D341Med (cell line): ENCODE measurements at places on chromosomes 6 and 20.

- DNase-seq, result no peak
Observed at GRCh38 chr6:119313937-119314884, 35.4 kb downstream of the MAN1A1 start.

GRCh38 chr20:53547664-53548239 lies 45.9 kb downstream of the ZNF217 start:
- peak; percentile 72 for DNase-seq

DNA sequence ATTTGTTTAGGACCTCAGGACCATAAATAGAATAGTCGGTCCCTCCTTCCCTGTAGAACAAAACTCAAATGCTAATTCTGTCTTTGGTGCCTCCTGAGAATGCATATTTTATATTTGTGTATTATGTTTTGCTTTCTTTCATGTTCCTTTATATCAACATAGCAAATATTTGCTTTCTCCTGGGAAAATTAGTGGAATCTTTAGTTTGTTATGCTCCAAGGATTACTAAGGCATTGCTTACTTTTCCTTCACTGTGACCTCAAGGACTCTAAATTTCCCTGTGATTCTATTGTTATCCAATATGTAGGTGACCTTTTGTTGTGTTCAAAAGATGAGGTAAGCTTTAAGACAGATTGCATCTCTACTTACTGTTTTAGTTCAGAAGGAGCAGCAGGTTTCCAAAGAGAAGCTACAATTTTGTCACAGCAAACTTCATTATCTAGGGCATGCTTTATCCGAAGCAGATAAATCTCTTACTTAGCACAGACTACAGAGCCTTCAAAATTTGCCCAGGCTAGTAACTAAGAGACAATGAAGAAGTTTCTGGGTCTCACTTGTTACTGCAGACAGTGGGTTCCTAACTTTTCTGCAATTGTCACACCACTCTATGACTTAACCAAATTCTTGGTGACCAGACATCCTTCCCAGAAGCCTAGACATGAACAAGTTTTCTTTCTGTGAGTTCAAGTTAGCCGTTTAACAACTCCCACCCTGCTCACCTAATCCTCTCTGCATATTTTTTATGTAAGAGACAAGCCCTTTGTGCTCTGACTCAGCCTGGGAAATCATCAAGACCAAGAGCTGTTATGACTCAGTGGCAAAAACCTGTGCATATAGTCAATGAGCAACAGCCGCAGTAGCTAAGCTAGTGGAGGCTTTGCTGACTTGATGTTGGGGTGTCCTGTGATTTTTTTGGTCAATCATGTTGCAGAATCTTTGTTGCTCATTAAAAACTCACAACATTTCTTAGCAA lies 378.8 kb downstream of the QKI start:
- DNase-seq, result no peak

DNA sequence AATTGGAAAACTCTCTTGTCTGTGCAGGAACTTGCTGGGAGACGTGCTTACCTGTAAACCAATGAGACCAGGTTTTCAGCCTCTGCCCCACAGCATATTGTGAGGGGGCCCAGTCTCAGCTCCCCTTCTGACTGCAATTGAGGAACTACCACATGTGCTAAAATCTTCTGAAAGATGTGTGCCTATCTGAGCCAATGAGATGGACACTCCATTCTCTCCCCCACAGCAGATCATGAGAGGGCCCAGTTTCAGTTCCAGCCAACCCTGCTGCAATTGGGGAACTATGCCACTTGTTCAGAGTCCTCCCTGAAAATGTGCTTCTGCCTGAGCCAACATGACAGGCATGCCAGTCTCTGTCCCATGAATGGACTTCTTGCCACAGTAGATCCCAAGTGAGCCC lies 20.9 kb upstream of the PI3 start:
- no peak for DNase-seq

GRCh38 chr6:36676141-36677058 lies 2.1 kb upstream of the CDKN1A start:
- no peak for DNase-seq

- DNase-seq, result peak; percentile 62
Observed at GRCh38 chr6:77466055-77466450, 2.8 kb upstream of the HTR1B start.

DNA sequence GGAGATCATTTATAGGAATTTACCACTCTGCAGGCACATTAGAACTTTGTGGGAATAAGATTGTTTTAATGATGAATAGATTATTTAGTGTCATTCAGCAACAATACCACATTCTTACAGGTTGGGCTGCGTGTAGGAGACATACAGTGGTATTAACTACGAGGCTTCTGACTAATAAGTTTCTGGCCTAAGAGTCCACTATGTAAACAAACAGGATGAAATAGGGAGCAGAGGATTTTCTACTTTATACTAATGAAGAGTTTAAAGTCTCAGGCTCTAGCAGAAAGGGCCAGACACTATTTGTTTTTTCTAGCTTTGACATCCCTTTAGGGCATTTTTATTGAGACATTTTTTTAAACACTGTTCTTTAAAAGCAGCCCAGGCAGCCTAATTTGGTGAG lies 75.6 kb downstream of the SLC24A3 start:
- no peak for DNase-seq

DNA sequence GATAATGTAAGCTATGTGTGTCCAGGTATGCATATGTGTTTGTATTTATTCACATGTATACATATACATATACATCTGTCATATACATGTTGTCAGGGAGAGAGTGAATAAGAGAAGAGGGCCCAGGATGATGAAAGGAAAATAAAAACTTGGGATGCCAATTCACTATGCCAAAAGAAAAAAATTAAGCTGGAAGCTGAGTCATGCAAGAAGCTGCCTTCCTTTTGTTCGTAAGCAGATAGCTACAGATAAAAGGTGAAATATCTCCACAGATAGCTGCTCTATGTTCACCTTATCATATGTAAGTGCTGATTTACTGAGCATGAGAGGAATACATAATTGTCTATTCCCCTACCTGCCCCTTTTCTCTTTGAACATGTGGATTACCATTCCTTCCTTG lies 579.9 kb downstream of the EPM2A start:
- no peak for DNase-seq

DNA sequence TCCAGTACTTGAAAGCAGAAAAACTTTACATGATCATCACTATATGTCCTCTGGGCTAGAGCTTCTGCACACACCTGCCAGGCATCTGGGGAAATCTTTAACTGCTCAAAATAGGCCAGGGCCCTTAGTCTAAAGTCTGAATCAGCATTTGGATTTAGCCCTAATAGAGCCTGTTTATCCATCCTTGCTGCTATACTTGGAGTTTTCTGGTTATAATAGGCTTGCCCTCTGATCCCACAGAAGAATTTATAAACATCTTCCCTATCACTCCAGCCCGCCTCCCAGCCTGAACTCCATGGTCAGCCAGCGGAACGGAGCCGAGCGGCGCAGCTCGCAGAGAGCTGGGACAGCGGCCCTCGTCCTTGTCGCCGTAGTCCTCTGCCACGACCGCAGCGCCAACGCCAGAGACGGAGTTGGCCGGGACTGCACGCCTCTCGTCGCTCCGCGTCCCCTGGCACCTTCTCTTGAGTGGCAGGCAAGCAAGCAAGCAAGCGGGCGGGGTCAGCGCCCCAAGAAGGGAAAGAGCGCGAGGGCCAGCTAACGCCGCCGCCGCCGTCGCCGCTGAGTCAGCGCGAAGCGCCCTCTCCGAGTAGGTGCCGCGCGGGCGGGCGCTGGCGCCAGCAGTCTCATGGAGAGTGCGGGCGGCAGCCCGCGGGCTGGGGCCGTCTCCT lies 25.4 kb upstream of the ASIP start:
- peak; percentile 36 for DNase-seq

GRCh38 chr20:9723501-9724202 lies 115.2 kb downstream of the PAK5 start:
- no peak for DNase-seq
